Activated CD8-positive, alpha-beta memory T cell treated with anti-CD3 and anti-CD28 coated beads for 1 hour (primary cell): ENCODE measurements at places on chromosomes 3 and 15.

GRCh38 chr3:149967086-149967685, 3.5 kb downstream of the PFN2 start:
- no peak for DNase-seq

GRCh38 chr3:176119826-176120225, 1077.5 kb downstream of the TBL1XR1 start:
- no peak for DNase-seq

GRCh38 chr3:127456471-127457093, 134.0 kb downstream of the TPRA1 start:
- DNase-seq = no peak

GRCh38 chr15:51874751-51875644, 45.5 kb downstream of the TMOD3 start:
- no peak for DNase-seq

DNA sequence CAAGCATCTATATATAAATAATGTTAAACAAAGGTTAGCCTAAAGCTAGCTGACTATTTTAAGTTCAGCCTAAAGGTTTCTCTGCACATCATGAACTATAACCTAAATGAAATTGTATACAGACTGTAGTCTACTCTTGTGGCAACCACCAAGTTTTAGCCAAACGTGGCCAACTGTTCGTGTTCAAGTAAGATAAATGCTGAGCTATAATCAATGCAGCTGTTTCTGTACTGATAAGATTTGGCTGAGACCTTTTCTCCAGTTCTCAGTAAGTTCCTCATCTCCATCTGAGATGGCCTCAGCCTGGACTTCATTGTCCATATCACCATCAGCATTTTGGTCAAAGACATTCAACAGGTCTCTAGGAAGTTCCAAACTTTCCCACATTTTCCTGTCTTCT, 43.7 kb upstream of the IGSF10 start:
- DNase-seq = no peak

- DNase-seq = no peak
Observed at GRCh38 chr15:74312445-74313007, 54.9 kb downstream of the CYP11A1 start.

DNA sequence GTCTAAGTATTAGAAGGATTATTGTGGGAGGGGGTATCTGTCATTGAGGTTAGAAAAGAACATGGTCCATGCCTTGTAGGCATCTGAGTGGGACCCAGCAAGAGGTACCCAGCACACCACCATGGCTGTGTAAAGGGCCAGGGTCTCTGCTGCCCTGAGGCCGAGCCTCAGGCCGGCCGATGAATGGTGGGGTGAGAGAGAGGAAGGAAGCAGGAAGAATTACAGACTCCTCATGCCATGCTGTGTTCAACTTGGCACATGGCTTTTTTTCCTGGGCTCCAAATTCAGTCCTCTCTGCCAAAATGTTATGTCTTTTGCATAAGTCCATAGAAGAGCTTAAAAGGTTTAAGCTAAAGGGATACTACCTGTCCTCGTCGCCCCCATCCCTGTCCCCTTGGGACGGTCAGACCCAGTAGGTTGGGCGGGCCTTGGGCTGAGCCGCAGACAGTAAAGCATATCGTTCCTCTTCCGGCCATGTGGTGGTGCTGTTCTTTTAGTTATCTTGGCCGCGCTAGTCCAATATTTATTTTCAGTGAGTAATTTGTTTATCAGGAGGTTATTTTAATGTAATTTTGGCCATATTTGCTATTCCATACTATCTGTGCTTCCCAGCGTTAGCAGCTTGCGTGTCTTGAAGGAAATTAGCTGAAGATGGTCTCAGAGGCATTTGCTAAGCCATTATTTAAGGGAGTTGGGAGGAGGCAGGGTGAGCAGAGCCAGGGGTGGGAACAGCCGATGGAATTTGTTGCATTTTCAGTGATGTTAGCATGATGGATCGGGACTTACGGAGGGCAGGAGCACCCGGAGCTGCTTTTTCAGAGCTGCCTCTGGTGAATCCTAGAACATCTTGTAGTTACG, 152.4 kb downstream of the AGBL1 start:
- DNase-seq = no peak

GRCh38 chr3:79651536-79652065, 116.2 kb downstream of the ROBO1 start:
- DNase-seq = no peak

DNA sequence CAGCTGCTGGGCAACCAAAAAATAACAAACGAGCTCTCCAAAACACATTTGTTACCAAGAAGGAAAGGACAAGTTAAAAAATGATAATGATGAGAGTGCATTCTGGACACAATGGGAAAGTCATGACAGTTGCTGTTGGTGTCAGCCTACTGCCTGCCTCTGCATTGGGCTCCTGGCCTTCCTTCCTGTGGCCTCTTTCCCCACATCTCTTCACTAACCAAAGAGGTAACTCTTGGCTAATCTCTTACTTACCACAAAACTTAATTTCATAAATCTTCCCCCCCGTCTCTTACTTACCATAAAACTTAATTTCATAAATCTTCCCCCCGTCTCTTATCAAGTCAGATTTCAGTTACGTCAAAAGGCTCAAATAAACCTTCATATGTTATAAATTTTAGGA, 58.6 kb downstream of the AGTR1 start:
- no peak for DNase-seq

DNA sequence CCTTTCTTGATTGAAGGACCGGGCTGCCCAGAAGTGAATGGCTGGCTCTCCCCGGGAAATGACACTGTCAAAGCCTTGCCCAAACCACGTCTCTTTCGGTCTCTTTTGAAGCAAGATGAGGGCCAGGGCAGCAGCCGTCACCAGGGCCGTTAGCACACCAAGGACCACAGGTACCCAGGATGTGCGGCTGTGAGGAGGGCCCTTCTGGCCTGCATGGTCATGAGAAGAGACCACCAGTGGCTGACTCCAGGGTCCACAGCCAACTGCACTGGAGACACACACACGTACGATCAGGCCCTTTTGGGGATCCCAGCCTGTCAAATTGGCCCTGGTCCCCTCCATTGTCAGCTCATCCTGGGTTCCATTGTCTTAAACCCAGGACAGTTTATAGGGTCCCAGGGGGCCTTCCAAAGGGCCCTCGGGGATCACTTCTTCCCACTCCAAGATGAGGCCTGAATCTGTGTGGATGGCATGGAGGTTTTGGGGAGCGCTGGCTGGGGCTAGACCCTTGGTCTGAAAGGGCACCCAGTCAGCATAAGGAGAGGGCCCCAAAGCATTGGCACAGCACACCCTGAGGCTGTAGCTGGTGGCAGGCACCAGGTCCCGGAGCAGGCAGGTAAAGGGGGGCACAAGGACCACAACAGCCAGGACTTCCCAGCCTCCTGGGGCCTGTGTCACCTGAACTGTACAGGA, 50.9 kb downstream of the ETFA start:
- no peak for DNase-seq

GRCh38 chr15:76168237-76168984, 108.6 kb downstream of the TMEM266 start:
- DNase-seq = no peak

GRCh38 chr3:141708367-141708766, 29.7 kb upstream of the RNF7 start:
- no peak for DNase-seq

GRCh38 chr15:90376789-90377188, 11.3 kb upstream of the IQGAP1 start:
- DNase-seq = no peak

- no peak for DNase-seq
Observed at GRCh38 chr3:55203006-55203405, 275.1 kb upstream of the LRTM1 start.

DNA sequence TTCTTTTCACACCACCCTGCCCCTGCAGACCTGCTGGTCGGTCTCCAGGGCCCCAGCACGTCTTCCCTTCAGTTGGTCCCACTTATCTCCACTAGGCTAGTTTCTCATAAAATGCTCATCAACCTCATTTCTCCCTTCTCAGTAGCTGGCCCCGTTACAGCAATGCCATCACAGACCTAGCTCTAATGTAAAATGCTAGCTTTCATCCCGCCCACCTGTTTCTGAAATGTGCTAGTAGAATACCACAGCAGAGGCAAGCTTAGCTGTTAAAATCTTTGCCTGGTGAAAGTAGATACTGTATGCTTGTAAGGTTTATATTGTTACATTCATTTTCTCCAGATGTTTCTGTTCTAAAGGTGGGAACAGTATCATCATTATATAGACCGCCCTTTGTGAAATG, 13.1 kb downstream of the MKRN2OS start:
- no peak for DNase-seq

DNA sequence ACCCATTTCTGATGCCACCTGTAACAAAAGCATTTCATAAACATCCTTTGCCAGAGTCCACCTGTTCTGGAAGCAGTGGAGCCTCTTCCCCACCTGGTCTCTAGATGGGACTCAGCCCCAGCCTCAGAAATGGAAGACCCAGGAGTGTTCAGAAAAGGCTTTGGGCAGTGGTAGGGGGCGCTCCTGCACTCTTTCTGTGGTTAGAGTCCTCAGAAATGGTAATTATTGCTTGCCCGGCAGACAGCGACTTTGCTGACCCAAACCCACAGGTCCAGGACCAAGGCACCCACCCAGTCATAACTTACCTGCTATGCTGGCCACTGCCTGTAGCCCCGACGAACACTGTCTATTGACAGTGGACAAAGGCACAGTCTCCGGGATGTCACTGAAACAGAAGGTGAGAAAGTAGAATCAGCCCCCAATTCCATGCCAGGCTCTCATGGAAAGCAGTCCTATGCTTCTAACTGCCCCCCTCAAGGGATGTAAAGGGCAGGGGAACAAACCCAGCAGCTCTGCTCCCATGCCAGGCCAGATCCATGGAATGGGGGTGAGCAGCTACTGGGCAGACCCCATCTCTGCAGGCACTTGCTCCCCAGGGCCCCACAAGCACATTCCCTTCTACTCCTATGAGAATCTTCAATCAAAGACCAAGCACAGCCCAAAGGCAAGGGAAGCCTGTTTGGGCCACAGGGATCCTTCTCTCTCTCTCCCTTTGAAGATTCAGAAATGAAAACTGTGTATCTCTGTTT, 5.1 kb downstream of the ACAA1 start:
- no peak for DNase-seq

- DNase-seq = no peak
Observed at GRCh38 chr3:133505813-133506212, 67.7 kb upstream of the CDV3 start.

- DNase-seq = no peak
Observed at GRCh38 chr3:57126244-57126643, 38.9 kb downstream of the IL17RD start.

DNA sequence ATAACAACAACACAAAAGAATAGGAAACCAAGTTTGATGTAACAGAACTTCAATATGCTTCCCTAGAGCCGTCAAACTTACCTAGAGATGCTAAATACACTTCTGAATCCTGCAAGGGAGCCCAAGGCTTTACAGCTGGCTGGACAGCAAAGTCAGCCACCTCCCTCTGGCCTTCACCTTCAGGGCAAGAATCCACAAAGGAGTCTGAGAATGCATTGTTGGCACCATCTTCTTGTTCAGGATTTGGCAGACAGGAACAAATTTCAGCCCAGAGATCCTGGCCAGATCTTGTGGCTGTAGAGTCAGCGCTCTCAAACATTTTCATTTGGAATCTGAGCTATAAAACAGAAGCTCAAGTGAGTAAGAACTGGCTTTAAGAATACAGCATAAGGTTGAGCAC, 2.2 kb downstream of the CCDC32 start:
- no peak for DNase-seq

DNA sequence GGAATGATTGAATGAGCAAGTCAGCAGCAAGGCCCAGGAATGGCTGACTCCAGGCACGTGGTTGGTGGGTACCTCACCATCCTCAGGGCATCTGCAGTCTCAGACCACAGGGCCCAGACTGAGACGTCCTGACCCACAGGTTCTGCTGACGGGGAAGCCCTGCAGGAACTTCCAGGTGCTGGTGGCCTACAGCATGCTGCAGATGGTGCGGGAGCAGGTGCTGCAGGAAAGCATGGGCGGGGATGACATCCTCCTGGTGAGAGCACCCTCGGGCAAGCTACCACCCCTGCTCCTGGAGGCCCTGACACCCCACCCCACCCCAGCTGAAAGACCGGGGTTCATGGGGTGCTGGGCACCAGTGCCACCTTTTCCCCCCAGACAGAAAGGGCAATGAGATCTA, 14.1 kb downstream of the TBC1D21 start:
- DNase-seq = no peak

DNA sequence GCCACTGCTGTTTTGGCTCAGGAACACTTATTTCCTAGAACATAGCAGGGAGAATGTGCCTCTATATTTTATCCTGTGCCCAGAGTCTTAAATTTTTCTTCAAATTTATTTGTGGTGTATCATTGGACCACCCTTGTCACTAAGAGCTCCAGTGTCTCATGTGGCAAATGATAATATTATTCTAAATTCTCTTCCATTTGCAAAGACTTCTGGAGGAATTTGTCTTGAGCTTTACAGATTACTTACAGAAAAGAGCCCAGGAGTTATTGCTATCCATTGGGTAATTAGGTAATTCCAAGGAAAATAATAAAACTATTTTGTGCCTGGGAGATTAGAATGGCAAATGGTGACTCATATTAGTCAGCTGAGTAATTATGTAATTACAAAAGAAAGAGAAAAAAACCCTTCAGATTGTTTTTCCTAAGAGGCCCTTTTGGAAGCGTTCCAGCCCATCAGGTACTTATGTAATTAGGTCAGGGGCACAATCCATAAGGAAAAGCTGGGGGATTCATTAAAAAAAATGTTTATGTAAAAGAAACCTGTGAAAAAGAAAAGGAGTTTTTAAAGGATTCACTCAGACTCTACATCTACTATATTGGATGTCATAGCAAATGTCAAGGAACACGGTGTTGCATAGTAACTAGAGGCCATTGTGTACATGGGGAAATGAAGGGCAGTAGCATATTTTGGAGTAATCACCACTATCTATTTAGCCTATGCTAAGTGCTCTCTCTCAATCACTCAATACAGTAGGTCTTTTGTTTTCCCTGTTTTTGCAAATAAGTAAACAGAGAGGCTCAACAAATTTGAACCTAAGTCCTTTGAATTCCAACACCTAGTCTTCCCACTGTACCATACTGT, 380.9 kb upstream of the RARB start:
- DNase-seq = no peak

GRCh38 chr3:144554889-144555288, 583.3 kb downstream of the DIPK2A start:
- no peak for DNase-seq

GRCh38 chr3:13224967-13225366, 151.7 kb upstream of the IQSEC1 start:
- DNase-seq = no peak
